Brain pericyte (primary cell): ENCODE measurements at places on chromosomes 1 and 21.

GRCh38 chr1:9494936-9495758 lies 44.1 kb upstream of the SLC25A33 start:
- DNase-seq, result no peak

DNA sequence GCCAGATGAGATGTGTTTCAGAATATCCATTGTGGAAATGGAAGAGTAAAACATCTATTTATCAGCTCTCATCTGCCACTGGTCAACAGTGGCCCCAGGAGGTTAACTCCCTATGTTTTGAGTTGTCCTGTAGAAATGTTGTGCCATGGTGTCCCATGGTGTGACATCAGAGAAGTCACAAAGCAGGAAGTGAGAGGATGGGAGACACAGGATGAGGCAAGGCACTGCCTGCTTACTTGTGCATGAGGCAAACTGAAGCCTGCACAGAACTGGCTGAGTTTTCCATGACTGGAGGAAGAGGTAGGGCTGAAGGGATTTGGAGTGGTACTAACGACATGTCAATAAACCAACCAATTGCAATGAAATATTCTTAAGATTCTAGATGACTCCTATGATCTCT lies 131.5 kb upstream of the ZNF644 start:
- DNase-seq, result no peak

DNA sequence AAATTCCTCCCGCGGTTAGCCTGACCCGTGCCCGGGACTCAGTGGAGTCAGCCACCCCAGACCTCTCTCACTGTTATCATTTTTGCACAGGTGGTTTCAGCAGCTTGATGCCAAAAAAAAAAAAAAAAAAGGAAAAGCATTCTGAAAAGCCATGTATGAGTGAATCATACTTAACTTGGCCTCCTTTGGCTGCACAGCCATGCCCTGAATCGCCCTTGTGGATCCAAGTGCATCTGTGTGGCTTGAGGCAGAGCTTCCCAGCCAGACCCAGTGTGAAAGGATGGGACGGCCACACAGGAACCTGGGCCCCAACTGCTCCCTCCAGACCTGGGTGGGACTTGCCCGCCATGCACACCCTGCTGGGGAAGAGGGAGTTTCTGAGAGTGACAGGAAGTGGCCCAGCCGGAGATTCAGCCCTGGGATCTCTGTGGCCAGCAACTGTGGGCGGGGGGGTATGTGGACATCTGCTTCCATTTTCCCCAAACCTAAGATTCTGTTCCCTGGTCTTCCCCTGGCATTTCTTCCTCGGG lies 8.6 kb downstream of the YBEY start:
- DNase-seq, result no peak

DNA sequence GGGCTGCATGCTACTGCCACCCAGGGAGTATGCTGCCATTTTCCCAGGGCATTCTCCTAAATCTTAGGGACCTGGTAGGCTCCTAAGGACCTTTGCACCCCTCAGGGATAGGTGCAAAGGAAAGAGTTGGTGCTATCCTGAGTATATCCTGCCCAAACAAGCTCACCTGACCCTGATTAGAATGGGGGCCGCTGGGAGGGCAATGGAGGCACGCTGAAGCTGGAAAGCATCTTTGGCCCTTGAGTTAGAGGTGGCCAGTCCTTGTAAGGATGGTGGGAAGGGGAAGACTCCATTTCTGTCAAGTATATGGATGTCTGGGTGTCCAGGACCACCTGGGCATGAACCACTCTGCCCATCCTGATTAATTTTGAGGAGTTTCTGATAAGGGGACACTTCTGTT lies 48.9 kb upstream of the A3GALT2 start:
- no peak for DNase-seq

- DNase-seq, result no peak
Observed at GRCh38 chr1:87592156-87592555, 263.5 kb downstream of the LMO4 start.

DNA sequence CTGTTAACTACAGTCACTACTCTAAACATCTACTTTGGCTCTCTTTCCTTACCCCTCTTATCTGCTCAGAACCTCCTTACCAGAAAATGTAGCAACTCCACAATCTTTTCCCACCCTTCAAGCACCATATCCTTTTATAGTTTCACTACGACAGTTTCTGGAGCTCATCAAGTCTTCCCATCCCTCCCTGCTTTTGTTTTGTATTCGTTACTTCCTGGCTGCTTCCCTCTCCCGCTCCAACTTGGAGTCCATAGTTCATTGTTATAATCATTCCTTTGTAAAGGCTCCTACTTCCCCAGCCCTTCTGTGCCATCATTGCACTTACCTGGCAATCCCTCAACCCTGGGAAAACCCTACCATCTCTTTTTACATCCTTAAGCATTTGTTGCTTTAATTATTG lies 18.0 kb downstream of the MPZL1 start:
- DNase-seq, result no peak

DNA sequence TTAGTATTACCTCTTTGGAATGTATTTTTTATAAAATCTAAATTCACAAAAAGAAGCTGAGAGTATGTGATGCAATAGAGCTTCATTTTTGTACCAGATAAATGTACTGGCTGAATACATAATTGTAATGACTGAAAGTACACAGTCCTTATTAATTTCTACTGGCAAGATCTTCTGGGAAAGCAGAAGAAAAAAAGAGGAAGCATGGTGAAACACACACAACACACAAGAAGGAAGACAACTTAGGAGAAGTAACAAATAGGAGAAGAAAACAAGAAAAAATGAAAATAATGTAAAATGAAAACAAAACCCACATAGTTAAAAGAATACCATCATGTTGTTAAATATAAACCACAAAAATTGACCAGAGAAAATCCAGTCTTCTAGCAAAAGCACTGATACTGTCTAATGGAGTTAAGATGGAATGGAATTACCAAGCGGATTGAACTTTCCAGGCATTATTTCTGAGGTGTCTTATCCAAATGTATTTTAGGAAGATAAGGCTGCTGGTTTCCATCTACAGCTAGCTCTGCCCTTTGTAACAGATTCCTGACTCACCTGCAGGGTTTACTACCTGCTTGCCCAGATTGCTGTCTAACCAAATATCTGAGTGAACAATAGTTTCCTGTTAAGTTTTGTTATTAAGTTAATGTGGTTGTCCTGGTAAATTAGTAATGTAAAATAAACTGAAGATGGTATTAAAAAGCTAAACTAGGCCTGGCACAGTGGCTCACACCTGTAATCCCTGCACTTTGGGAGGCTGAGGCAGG lies 4.5 kb upstream of the COP1 start:
- DNase-seq, result no peak

DNA sequence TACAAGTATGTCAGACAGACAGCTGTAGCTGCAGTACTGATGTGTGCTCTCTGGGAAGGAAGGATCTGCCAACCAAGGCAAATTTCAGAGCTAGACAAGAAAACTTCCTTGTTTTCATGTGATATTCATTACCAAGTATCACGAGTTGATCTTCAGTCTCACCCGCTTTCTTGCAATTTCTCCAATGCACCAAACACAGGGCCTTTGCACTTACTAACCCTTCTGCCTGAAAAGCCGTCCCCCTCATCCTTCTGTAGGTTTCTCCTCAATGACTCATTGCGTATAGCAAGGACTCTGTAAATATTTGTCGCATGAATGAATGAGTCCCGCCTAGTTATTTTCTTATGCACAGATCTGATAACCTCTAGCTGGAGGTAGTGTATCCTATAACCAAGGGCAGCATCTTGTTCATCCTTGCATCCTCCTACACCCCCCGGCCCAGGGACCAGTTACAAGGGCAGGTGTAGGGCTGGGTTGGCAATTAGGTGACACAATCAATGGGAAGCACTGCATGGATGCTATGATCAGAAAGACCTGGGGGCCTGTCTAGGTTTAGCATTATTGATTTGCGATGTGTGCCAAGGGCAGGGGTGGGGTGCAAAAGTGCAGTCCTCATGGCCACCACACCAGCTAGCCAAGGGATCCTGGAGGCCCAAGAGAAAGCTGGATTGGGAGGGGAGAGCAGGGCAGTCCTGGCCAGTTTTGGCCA lies 51.4 kb upstream of the GPR157 start:
- no peak for DNase-seq

DNA sequence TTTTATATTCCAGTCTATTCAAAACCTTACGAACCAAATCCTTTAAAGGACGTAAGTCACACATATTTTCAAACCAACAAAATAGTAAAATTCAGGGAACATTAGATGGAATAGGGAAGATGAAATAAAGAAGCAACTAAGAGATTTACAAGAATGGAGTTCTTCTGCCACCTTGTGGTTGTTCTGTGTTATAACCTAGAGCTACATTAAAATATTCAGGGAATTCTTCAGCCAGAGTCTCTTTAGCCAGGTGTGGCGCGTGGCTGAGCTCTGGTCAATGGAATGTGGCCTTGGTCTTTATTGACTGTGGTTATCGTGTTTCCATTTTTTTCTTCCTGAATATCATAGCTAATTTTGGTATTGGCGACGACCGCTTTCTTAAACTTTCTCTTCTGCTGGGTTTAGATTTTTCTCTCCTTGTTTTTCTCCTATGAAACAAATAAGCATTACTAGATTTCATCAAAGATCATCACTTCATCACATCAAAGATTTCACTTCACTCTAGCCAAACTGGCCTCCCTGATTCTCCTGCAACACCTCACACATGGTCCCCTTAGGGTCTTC lies 221.3 kb downstream of the MRPL39 start:
- no peak for DNase-seq

DNA sequence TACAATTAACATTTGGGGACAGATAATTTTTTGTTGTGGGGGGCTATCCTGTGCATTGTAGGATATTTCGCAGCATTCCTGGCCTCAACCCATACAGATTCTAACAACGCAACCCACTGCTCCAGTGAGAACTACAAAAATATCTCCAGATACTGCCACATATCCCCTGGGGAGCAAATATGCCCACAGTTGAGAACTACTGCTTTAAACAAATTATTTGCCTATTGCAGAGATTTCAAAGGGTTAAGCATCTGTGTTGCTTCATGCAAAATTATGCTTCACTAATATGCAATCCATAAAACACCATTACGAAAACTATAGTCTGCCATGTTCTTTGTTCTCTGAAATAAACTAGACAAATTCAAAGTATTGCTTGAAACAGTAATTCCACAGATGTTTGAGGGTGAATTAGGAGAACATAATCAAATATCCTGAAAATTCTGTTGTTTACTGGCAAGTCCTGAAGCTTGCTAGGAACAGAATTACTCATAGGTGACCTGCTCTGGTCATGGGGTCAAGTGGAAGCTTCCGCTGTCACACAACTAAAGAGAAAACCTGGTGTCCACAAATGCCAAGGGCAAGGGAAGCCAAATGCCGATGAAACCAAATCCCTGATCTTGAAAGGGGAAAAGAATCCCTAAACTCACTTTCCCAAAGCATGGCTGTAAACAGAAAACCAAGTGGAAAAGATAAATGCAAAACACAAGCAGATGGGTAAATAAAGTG lies 149.4 kb downstream of the RERE start:
- no peak for DNase-seq

DNA sequence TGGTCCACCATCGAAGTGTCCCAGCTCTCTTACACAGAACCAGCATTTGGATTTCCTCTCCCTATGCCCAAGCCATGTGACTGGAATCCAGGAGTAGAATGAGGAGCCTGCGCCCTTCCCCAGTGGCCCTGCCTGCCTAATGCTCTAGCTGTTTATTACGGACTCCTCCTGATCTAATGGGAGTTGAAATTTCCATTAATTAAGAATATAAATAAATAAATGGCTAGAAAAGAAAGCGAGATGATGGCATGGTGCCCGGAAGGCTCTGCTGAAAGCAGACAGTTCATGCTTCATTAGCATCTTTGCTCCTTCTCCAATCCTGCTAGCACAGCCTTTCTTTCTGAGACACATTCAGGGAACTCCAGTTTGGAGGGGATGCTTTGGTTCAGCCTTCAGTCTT lies 216.2 kb downstream of the SEC16B start:
- no peak for DNase-seq

DNA sequence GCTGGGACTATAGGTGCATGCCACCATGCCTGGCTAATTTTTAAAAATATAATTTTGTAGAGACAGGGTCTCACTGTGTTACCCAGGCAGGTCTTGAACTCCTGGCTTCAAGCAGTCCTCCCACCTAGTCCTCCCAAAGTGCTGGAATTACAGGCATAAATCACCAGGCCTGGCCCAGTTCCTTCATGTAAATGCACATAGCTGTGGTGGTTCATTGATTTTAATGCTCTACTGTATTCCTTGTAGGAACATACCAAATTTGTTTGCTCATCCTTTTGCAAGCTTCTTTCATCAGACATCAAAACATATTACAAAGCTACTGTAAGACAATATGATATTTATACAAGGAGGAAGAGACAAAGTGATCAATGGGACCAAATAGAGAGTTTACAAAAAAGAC lies 237.5 kb upstream of the ESRRG start:
- DNase-seq, result no peak

DNA sequence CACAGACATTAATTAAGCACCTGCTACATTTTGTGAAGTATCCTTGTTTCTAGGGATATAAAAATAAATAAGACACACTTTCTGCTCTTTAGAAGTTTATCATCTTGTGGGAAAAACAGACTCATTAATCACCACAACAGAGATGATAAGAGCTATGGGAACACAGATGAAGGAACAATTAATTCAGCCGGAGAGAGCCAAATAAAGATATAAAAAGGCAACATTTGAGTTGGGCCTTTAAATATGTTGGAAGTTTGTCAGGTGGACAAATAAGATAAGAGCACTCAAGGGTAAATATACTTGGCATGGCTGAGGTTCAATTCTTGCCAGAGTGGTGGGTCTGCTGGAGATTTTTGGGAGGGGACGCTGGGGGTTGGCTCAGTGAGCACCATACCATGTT lies 34.2 kb upstream of the VTCN1 start:
- DNase-seq, result no peak

DNA sequence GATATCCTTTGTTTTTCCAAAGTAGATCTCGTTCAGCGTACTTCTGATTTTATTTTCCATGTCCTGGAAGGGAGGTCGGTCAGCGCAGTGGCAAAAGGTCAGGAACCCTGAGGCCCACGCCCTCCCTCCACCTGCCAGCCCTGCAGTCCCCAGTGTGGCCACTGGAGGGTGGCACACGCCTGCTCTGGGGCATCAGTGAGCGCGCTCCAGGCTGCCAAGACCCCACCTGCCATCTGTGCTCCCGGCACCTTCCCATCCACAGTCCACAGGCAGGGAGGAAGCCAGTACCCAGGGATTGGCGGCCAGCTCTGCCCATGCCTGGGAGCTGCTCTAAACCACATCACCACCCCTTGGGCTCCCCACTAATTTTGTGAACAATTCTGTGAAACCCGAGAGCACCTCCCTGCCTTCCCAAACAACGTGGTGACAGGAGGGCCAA lies 32.3 kb downstream of the SLC66A1 start:
- DNase-seq, result no peak
